ENCODE measurements at places on chromosomes 2 and 18. TPM values are rescaled to one million over a fixed set of nuclear protein-coding genes. Genes with fewer than 3 reads are reported as not detected.

The FNDC4 gene
- 294 TPM for total RNA-seq

The TMEM200C gene
- total RNA-seq: 15.1 TPM

The STPG4 gene
- total RNA-seq: not detected

The CPSF3 gene
- total RNA-seq: 34.8 TPM

The ANKRD30BL gene
- total RNA-seq: not detected

The SERPINB7 gene
- total RNA-seq: not detected

The PMS1 gene
- total RNA-seq: 23.8 TPM

DNA sequence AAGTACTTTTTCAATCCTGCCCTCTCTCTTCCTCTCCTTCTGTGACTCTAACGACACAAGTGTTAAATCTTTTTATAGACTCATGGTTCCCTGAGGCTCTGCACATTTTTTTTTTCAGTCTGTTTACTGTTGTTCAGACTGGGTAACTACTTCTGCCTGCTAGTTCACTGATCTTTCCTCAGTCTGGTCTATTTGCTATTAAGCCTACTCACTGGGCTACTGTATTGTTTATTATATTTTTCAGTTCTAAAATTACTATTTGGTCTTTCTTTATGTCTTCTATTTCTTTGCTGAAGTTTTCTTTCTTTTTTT lies 21.3 kb downstream of the PPP3R1 start:
- no peak overlapping the region for H3K4me3 ChIP-seq
- DNase-seq: no peak
- no peaks in the 10 kb centered on the region for H3K36me3 ChIP-seq

DNA sequence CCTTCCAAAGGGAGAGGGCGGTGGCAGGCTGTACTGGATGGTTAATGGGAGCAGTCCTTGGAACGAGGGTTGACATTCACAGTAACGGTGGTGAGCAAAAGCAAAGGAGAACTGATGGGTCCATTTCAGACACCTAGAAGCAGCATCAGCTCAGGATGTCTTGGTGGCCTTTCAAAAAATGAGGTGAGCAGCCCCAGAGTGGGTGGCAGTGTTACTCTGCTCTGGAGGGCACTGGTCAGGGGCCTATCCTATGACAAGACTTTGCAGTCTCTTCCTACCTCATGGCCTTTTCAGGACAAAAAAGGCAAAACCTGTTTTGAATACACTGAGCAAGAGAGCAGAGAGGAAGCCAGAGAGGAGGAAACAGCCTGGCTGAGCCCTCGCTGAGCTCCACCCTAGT lies 23.5 kb downstream of the CAPN14 start:
- no peaks in the 10 kb centered on the region for H3K36me3 ChIP-seq
- no peaks in the 10 kb centered on the region for H3K27me3 ChIP-seq
- no peak overlapping the region for H3K4me3 ChIP-seq
- H3K4me1 ChIP-seq: no peaks in the 10 kb centered on the region

DNA sequence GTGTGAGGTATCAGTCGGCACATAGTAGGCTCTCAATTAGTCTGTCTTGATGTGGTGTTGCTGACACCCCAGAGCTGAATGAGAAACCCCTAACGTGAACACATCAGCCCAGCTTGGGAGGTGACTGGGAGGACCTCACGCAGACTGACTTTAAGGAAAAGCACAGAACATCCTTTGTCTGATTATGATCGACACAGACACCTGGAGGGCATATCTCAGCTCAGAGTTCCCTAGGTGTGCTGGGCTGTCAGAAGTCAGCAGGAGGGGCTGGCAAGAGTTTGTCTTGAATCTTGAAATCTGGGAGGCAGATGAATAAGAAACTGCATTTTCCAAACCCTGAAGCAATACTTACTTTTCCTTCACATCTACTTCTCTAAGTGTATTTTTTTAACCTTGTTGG lies 16.8 kb upstream of the MYCN start:
- H3K36me3 ChIP-seq: no peaks in the 10 kb centered on the region
- no peak for DNase-seq
- H3K4me3 ChIP-seq: no peak overlapping the region
- H3K4me1 ChIP-seq: no peaks in the 10 kb centered on the region
- H3K27me3 ChIP-seq: no peaks in the 10 kb centered on the region
- H3K27ac ChIP-seq: no peak overlapping the region

DNA sequence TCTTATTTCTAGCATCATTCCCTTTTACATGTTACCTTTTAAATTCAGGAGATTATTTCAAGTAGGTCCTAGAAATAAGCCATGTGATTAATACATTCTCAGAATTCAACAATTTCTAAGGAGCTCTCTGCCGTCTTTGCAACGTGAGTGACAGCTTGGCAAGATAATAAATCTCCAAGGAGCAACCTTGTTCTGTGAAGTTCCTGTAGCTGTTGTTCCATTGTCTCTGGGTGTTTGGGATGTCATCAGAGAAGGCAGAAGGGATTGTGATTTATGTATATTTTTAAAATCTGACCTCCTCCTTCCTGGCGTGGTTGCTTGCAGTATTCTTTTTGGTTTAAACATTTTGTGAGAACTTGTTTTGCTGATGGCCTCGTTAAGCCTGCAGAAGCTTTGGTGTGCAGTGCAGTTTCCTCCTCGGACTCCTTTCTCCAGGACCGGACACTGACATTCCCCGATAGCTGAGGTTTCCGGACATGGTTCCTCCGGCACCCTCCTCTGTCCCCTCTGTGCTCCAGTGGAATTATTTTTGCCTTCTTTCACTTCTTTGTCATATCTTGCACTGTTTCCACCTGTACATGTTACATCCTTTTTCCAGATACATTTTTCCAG lies 33.7 kb downstream of the RAMP1 start:
- H3K27me3 ChIP-seq: no peaks in the 10 kb centered on the region
- H3K36me3 ChIP-seq: no peaks in the 10 kb centered on the region
- H3K4me1 ChIP-seq: peaks cover 7% of the 10 kb centered on the region
- no peak for DNase-seq
- H3K27ac ChIP-seq: no peak overlapping the region

GRCh38 chr2:104332731-104333130 lies 521.2 kb upstream of the POU3F3 start:
- H3K4me3 ChIP-seq: no peak overlapping the region
- no peak for DNase-seq
- H3K27me3 ChIP-seq: no peaks in the 10 kb centered on the region
- H3K4me1 ChIP-seq: no peaks in the 10 kb centered on the region

DNA sequence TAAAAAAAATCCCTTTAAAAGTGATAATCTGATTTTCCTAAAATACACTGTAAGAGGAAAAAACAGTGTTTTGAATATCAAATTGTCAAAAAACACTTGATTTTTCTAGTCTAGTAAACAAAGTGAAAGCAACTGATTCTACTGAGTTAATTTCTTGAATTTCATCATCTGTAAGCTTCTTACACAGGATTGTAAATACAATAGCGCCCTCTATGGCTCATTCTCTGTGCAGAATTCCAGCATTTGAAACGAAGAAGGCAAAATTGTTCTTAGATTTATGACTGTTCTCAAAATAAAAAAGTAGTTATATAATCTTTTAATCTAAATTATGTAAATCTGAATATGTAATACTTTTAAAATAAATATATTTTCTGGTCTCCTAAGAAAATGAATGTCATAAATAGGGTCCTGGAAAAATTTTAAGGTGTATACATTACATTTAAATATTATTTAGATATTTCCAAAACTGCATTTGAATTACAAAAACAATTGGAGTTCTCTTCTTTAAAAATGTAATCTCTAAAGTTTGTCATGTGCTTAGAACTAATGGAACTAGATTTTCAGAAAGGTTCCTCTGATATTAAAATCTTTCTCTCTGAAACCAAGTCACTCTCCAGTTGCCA lies 176.9 kb upstream of the MC4R start:
- H3K36me3 ChIP-seq: no peaks in the 10 kb centered on the region
- no peak overlapping the region for H3K4me3 ChIP-seq
- no peak for DNase-seq
- H3K27ac ChIP-seq: no peak overlapping the region

DNA sequence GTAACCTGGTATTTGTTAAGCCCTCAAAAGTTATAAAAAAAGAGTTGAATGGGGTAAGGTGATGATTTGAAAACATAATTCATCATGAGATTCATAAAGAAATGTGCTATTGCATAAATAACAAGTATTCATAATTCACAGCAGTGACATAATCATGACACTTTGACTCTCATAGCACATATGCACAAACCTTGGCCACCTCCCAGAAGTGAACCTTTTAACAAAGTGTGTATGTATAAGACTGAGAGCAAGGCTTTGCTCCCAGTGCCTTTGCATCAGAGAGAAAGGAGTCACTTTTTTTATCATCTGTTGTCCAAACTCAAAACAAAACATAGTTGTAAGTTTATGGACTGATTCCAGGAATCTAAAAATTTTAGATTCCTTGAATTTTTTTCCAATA lies 15.0 kb upstream of the HTR2B start:
- no peak for DNase-seq
- no peaks in the 10 kb centered on the region for H3K36me3 ChIP-seq
- no peak overlapping the region for H3K4me3 ChIP-seq
- H3K4me1 ChIP-seq: peaks cover 20% of the 10 kb centered on the region

- no peak overlapping the region for H3K27ac ChIP-seq
- no peaks in the 10 kb centered on the region for H3K36me3 ChIP-seq
- H3K4me1 ChIP-seq: peaks cover 9% of the 10 kb centered on the region
- DNase-seq: no peak
- no peaks in the 10 kb centered on the region for H3K27me3 ChIP-seq
Measured at GRCh38 chr2:105443617-105444598, 45.1 kb upstream of the FHL2 start.

DNA sequence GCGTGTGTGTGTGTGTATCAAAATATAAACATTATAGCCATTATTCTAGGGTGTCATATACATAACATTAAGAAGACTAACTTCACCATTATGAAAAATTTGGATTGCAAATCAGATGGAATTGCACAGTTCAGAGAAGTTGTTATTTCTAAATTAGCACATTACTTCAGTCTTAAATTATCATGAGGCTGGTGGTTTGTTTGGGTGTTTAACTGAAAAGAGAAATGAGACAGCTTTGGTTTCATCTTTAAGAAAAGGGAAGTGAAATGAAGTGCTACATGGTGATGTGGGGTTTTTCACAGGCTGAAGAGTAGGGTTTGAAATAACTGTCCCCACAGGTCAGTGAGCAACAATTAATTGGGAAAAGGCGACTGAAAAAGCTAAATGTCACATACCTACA lies 161.2 kb upstream of the XIRP2 start:
- H3K4me1 ChIP-seq: no peaks in the 10 kb centered on the region
- no peak for DNase-seq
- no peaks in the 10 kb centered on the region for H3K36me3 ChIP-seq
- no peak overlapping the region for H3K4me3 ChIP-seq
- no peak overlapping the region for H3K27ac ChIP-seq

DNA sequence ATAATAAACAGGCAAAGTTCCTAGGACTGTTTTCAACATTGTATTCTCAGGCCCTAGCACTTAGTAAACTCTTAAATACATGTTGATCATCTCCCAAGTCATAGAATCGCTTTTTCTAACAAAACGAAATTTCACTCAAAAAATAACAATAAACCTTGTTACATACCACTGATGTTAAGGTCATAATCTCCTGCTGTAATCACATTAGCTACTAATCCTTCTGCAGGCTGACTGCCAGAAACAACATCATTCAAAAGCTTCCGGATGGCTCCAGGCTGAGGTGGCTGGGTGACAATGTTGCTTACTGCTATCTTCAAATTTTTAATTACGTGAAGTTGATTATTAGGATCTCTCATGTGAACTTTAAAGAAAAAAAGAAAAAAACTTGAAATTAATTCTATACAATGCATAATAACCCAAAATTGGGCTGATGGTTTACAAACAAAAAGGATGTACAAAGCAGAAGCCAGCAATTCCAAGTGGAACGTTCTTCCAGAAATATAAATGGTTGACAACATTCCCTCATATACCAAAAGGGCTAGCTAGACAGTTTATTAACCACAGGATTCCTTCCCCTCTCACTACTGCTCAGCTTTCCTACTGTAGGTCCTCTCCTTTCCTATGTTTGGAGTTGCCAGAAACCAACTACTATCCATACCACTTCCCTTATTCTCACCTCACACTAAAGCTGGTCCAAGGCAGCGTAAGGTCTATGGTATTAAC lies 11.6 kb downstream of the TRAPPC8 start:
- no peaks in the 10 kb centered on the region for H3K27me3 ChIP-seq
- H3K36me3 ChIP-seq: peaks cover 20% of the 10 kb centered on the region
- peaks cover 7% of the 10 kb centered on the region for H3K4me1 ChIP-seq
- no peak overlapping the region for H3K4me3 ChIP-seq
- H3K27ac ChIP-seq: no peak overlapping the region

- no peaks in the 10 kb centered on the region for H3K4me1 ChIP-seq
- no peak overlapping the region for H3K4me3 ChIP-seq
- H3K27ac ChIP-seq: no peak overlapping the region
- no peaks in the 10 kb centered on the region for H3K27me3 ChIP-seq
- H3K36me3 ChIP-seq: no peaks in the 10 kb centered on the region
- DNase-seq: no peak
Measured at GRCh38 chr2:38268001-38268400, 109.1 kb downstream of the ATL2 start.
